Smooth muscle cell of the coronary artery (primary cell): ENCODE measurements at places on chromosomes 16 and 17. TPM values are rescaled to one million over a fixed set of nuclear protein-coding genes. Genes with fewer than 3 reads are reported as not detected.

CDH1 gene
- 0.15 TPM in 1 of 2 replicates, not detected in the other for total RNA-seq

IRF8 gene
- total RNA-seq: not detected in 2 replicates

C16orf92 gene
- total RNA-seq: not detected in 2 replicates

TBC1D3C gene
- not detected in 2 replicates for total RNA-seq

RUNDC3A gene
- 0.08 and 1.1 TPM in 2 replicates for total RNA-seq

ABCA6 gene
- total RNA-seq: 23.2 and 90.9 TPM in 2 replicates

CLDN7 gene
- total RNA-seq: 0.70 and 1.6 TPM in 2 replicates

FN3K gene
- 3.2 and 6.4 TPM in 2 replicates for total RNA-seq

RNF112 gene
- total RNA-seq: 1.6 and 6.8 TPM in 2 replicates

GSG1L gene
- not detected in 2 replicates for total RNA-seq

C17orf78 gene
- not detected in 2 replicates for total RNA-seq

DRC7 gene
- total RNA-seq: 0.23 TPM in 1 of 2 replicates, not detected in the other

CACNG3 gene
- not detected in 2 replicates for total RNA-seq

NACA2 gene
- total RNA-seq: not detected in 2 replicates

ANKFY1 gene
- 32.6 and 42.2 TPM in 2 replicates for total RNA-seq

ALOXE3 gene
- not detected in 2 replicates for total RNA-seq

ABCC1 gene
- total RNA-seq: 27.4 and 33.0 TPM in 2 replicates
